ENCODE measurements at places on chromosomes 7 and 10. TPM values are rescaled to one million over a fixed set of nuclear protein-coding genes. Genes with fewer than 3 reads are reported as not detected.

Gene VSTM2A
- total RNA-seq: not detected

GRCh38 chr10:3803927-3804741, 19.1 kb upstream of the KLF6 start:
- no peak for DNase-seq

Gene ATP6V0A4
- total RNA-seq: not detected

DNA sequence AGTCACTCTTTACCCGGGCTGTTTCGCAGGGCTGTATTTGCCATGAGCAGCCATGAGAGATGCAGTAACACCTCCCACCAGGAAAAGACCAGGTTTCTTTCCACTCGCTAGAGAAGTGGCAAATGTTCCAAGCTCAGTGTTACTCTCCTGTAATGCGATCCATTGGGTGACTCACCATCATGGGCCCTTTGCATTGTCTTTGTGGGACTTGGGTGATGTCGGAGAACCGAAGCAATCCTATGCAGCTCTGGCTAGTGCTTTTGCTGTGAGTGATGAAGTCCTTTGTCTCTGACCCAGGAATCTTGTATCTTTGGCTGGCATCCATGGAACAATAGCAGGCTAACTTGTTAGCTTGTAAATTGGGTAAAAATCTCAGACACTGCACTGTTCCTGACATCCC, 40.0 kb downstream of the GHRHR start:
- peak; percentile 27 for DNase-seq

Gene STEAP4
- 2.1 TPM for total RNA-seq

DNA sequence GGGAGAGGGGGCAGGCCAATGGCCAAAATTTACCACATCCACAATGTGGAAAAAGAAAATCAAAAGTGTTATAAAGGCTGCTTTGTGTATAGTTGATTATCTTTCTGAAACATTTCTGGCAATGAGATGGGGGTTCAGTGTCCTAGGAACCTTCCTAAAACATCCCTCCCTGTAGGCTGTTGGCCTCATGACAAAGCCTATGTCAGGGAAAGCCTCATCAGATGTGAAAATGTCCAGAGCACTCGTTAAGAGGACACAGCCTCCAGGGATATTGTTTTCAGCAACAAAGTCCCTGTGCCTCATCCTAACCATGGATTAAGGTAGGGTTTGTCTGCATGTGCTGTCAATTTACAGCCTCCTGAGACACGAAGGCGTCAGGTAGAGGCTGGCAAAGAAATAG, 17.0 kb downstream of the SUN3 start:
- no peak for DNase-seq

GRCh38 chr7:73560109-73560835, 2.8 kb upstream of the BCL7B start:
- DNase-seq: peak; percentile 78

DNA sequence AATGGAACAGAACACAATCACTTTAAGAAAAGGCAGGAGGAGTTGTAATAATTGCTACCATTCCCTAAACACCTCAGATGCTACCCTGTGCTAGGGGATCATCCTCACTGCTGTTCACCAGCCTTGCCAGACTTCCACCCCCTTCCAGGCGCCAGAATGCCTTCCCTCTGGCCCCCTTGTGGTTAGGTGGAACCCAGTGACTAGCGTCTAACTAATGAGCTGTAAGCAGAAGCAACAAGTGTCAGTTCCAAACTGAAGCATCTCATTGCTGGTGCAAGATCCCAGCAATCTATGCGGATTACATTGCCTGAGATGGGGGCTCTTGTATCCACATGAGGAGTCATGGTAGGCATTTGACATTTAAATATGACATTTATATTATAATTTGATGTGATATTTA, 86.6 kb downstream of the FRMD4A start:
- no peak for DNase-seq

Gene CRYGN
- 0.16 TPM for total RNA-seq

GRCh38 chr10:114157912-114158311, 16.1 kb downstream of the CCDC186 start:
- DNase-seq: no peak

Gene INMT
- total RNA-seq: 219 TPM

Gene KLLN
- 2.0 TPM for total RNA-seq

Gene NODAL
- total RNA-seq: not detected

DNA sequence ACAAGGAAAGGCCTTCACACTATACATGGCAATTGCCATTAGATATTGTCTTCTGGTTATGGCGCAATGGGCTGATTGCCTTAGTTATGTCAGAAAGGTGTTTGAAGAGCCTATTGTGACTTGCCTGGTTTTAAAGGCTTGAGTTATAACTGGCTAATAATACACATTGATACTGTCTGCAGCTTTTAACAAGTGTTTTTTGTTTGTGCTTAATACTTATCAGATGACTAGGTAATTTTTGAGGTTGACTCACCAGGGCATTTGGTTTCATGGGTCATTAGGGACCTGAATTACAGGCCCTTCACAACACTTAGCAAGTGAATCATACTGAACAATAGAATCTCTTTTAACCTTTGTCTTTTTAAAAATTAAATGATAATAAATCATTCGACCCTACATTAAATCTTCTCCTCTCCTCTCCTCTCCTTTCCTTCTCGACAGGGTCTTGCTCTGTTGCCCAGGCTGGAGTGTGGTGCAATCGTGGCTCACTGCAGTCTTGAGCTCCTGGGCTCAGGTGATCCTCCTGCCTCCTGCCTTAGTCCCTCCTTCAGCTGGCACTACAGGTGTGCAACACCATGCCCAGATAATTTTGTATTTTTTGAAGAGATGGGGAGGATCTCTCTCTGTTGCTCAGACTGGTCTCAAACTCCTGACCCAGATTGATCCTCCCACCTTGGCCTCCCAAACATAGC, 196.3 kb downstream of the JCAD start:
- peak; percentile 93 for DNase-seq

- DNase-seq: no peak
Measured at GRCh38 chr10:99544322-99544721, 11.6 kb downstream of the NKX2-3 start.

Gene CPA2
- not detected for total RNA-seq

Gene AKR1D1
- total RNA-seq: not detected

GRCh38 chr10:82757901-82758300, 882.9 kb downstream of the NRG3 start:
- no peak for DNase-seq
